ENCODE measurements at places on chromosomes 5 and 9.

DNA sequence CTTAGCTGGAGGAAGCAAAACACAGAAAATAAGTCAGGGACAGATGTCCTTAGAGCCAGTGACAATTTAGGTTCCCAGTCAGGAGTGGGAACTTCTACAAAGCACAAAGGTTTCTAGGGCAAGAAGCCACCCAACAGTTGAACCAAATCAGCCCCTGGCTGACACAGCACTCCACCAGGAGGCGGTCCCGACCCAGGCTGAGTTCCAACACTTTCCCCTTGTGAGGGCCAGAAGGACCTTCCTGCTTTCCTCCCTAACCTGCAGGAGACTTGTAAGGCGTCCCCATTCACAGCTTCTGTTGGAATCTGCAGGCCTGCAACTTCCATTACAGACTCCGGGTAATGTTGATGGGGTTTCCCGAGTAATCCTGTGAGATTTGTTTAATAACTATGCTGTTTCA lies 416.4 kb upstream of the IRX1 start:
- DNase-seq, result no peak

DNA sequence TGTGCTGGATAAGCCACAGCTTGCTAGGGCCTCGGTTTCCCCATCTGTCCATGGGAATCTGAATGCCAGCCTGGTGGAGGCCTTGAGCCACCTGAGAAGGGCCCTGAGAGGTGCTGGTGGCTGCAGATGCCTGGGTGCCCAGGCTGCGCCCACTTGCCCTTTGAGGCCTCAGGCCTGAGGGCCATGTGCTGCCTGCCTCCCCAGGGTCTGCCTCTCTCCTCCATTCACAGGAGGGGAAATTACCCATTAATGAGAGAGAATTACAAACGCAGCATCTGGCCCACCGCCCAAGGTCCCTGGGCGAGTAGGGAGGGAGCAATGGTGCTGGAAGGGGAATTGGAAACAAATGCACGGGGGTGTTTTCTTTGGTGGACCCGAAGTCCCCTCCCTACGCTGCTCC lies 59.6 kb downstream of the BARX1 start:
- DNase-seq, result no peak

DNA sequence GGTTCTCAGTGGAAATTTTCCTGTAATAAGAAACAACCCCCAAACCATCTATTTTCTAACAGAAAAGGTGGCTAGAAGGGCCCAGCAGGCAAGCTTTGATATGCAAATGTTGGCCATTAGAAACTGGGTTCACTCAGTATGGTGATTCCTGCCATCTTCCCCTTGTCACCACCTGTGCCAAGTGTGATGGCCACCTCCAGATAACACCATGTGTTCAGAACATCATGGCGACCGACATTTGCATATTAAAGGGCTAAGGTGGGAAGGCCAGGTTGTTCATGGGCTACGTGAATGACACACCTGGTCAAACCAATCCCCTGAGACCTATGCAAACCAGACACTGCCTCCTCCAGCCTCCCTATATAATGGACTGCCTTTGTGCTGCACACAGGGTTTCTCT lies 20.4 kb downstream of the FOXE1 start:
- DNase-seq, result no peak

GRCh38 chr9:106941916-106942315 lies 79.0 kb downstream of the ZNF462 start:
- no peak for DNase-seq

DNA sequence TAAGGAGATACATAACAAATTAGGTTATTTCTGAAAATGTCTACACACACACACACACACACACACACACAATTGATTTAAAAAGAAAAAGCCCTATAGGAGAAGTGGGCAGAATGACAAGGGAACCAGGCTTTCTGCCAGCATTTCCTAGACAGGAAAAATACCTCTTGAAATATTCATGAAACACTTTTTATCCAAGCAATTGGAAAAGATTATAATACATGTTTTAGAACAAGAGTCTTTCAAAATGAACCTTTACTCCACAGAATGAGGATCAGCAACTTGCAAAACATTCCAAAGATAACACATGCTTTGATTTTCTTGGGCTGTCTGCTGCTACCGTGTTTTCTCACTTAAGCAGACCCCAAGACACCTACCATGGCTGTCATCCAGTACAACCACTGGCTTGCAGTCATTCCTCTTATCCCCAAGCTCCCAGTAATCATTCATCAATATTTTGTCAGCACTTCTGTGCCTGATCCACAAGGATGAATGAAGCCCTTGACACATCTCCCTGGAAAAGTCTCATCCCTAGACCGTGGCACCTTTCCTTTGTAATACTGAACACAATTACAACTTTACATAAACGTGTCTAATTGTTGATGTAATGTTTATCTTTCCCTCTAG lies 717.1 kb upstream of the ZNF608 start:
- DNase-seq, result no peak

GRCh38 chr9:137786511-137786920 lies 91.1 kb upstream of the CACNA1B start:
- DNase-seq, result no peak

GRCh38 chr9:93182572-93182971 lies 1.4 kb upstream of the WNK2 start:
- DNase-seq, result no peak

- DNase-seq, result peak; percentile 19
Observed at GRCh38 chr9:17116400-17116837, 18.4 kb upstream of the CNTLN start.

DNA sequence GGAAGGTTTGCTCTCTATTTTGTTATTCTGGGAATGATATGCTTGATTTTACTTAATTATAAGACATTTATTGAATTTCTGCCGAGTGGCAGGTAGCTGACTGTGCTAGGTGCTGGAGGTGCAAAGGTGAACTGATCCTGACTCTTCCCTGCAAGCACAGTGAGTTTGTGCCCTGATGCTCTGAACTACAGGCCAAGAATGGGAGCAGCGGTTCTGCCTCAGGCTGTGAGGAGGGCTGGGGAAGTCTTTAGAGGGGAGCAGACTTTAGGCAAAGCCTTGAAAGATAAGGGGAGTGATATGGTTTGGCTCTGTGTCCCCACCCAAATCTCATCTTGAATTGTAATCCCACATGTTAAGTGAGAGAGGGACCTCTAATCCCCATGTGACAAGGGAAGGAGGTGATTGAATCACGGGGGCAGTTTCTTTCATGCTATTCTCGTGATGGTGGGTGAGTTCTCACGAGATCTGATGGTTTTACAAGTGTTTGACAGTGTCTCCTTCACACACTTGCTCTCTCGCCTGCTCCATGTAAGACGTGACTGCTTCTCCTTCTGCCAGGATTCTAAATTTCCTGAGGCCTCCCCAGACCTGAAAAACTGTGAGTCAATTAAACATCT lies 73.1 kb downstream of the NDFIP1 start:
- no peak for DNase-seq

- no peak for DNase-seq
Observed at GRCh38 chr9:133585481-133586351, 23.5 kb downstream of the FAM163B start.

DNA sequence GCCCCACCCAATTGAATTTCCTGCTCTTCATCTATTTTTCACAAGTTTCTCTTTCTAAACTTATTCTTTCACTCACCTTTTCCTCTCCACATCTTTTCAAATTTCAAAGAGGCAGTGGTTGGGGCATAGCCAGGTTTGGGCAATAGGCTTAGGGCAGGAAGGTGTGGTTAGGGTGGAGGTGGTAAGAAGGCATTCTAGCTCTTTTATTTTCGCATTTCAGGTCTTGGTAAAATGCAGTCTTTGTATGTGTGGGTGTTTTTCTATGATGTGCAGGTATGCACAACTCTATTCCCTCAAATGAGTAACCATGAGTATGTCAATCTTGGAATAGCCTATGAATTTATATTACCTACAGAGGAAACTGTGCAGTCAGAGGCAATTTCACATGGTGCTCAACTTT lies 129.8 kb upstream of the IFNE start:
- no peak for DNase-seq

GRCh38 chr5:33184367-33184766 lies 256.4 kb upstream of the TARS1 start:
- no peak for DNase-seq

DNA sequence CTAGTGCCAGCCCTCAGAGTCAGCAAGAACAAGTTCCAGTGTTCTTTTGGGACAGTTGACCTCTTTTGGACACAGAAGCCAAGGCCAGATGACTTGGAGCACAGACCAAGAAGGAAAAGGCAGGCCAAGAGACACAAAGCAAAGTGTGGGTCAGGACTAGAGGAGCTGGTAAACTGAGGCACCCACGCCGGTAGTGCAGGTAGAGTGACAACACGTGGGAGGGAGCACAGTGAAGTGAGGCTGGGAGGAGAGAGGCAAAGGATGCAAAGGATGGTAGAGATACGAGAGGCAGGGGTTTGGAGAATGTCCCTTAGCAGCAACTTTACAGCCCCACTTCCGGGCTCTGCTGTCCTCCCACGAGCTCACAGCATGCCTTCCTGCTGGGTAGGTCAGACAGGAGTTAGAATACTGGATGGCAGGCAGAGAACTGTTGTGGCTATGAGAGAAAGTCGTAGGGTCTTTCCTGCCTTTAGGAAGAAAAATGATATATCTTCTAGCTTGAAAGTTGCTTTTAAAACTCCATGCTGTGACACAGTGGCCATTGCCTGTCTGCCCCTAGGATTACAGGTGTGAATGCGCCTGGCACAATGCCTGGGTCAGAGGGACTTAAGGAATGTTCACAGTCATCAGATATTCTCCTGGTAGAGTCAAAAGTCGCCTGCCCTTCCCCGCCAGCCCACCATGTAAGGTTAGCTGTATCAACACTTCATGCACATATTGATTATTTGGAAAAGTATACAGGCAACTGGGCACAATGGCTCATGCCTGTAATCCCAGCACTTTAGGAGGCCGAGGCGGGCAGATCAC lies 97.9 kb downstream of the PDE8B start:
- DNase-seq, result no peak

DNA sequence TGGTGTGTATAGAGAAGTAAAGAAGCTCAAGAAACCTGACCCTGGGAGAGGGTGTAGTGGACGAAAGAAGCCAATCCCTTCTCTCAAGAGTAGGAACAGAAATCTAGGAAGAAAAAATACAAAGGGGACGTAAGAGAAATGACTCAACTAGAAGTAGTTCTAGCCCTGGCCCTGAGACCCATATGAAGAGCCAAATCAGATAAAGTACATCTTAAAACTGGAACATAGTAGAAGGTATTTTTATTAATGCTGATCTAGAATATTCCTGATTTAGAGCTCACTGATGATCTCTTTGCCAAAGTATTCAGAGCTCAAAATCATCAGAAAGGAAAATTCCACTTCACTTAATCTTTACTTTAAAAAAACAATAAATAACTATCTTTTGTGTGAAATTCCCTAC lies 184.8 kb downstream of the MLLT3 start:
- no peak for DNase-seq

GRCh38 chr9:68964102-68964541 lies 49.8 kb downstream of the PRKACG start:
- DNase-seq, result no peak

GRCh38 chr9:129416821-129417539 lies 203.9 kb downstream of the C9orf50 start:
- DNase-seq, result no peak

DNA sequence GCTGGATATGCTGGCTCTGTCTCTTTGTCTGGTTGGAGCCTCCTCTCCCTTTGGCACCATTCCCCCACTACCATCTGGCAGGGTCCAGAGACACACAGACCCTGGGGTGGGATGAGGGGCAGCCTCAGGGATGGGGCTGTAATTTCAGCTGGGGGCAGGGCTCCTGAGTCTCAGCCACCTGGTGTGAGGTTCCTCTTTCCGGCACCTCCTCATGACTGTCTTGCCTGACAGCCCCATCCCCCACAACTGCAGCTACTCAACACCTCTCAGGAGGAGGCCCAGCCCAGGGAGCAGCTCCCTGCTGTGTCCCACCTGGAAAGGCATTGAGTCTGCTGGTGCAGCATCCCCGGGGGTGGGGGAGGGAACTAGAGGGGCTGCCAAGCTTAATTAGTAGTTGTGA lies 11.7 kb upstream of the RPS14 start:
- no peak for DNase-seq

GRCh38 chr5:140635291-140636257 lies 2.6 kb upstream of the CD14 start:
- DNase-seq, result no peak

GRCh38 chr5:14435481-14435880 lies 146.1 kb upstream of the OTULINL start:
- no peak for DNase-seq

DNA sequence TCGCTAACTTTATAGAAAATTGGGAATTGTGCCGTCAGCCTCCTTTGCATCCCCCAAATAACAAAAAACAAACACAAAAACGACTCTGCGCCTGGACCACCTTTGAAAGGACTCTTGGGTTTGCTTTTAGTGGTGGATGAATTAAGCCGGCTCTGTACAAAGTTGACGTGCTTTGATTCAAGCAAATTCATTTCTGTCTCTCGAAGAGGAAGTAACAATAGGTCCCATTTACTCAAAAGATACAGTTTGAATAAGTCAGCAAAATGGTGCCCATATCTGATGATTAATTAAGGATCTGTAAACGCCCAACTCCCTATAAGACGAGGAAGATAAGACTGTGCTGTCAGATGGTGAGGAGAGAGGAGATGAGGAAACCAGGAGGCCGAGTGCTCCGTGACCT lies 67.8 kb downstream of the AK8 start:
- no peak for DNase-seq

DNA sequence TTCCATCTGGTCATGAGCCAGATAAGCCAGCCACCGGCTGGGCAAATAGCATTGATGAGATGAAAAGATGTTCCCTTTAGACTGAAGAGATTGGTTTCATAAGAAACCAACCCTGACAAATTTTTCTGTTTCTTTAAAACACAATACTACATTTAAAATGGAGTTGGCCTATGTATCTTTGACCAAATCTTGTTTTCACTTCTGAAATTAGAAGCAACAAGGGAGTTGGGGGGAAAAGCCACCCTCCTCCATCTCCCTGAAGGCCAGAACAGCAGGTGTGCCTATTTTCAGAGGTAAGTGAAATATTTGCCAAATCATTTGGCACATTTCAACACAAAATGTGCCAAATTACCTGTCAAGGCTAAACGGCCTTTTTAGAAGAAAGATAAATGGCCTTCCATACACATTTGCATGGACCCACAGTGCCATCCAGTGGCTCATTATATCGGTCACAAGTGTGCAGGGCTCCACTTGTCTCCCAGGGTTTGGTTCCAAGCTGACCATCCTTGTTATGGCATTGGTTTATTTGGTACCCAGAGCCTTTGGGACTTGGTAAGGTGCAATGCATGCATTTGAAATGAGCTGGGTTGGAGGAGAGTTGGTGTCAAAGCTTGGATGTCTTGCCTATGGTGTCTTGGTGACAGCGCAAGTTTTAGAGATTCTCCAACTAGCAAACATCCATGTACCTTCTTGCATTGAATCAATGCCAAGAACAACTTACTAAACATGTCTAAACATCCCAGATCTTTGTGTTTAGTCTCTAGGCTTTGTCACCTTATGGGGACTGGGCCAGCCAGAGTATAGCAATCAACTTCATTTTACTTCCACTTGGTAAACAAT lies 372.0 kb upstream of the KIF2A start:
- DNase-seq, result peak; percentile 41

DNA sequence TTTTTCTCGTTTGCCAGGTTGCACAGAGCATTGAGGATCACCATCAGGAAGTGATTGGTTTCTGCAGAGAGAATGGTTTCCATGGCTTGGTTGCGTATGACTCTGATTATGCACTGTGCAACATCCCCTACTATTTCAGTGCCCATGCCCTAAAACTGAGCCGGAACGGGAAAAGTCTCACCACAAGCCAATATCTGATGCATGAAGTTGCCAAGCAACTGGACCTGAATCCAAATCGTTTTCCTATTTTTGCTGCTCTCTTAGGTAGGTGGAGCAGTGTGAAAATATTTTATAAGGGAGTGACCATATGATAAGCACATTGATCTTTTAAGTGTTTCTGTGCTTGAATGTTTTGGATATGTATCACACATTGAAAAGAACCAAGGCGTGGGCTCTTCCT lies 17.7 kb upstream of the FAM120AOS start:
- DNase-seq, result no peak

GRCh38 chr5:143061161-143061945 lies 291.2 kb downstream of the ARHGAP26 start:
- DNase-seq, result peak; percentile 23
